ENCODE measurements at places on chromosomes 11 and 22.

DNA sequence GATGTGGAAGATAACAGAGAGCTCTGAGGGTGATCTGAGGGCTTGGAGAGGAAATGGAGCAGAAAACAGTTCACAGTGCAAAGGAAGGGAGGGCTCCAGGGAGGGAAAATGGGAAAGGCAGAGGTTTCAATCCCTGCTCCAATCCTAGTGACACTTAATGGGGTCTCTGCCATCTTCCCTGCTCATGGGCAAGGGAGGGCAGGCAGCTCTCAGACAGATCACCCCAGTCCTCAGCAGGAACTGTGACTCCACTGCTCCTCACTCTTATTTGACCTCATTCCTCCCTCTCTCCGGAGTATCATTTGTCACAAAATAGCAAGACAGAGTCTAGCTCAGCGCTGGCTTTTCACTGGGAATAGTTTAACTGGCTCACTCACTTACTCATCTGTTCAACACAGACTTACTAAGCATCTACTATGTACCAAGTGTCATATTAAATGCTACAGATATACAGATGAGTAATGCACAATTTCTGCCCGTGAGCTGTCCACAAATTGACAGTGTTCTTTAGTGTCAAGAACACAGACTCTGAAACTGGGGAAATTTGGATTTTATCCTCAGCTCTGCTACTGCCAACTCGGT lies 817.4 kb downstream of the OPCML start:
- DNase-seq = no peak

- DNase-seq = no peak
Measured at GRCh38 chr11:109707411-109707810, 285.4 kb downstream of the C11orf87 start.

DNA sequence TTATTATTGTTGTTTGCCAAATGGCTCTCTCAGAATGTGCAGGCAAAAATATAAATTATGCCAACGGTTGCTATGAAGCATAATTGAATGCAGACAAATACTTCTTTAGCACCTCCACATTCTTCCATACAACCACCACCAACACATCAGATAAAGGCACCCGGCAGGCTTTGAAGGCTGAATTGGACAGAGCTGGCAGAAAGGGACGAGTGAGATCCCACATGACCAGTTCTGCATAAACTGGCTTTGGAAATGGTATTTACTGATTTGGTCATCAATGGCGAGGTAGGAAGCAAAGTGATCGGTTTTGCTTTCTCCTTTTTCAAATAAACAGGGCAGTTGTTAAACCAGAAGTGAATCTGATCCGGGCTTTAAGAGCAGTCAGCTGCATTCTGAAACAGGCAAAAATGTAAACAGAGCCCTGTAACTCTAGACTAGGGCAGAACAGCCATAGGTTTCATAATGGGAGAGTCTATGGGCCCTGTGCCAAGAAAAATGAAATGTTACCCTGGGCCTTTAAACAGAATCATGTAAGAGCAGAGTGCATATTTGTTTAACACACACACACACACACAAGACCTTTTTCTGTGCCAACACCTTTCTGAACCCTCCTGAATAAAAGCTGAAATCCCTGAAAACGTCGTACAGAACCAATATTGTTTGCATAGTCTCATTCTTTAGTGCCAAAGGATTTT lies 97.7 kb downstream of the MPPED2 start:
- no peak for DNase-seq

GRCh38 chr11:131331546-131331945 lies 38.9 kb upstream of the NTM start:
- DNase-seq = no peak

GRCh38 chr11:115780646-115781362 lies 276.6 kb upstream of the CADM1 start:
- no peak for DNase-seq

DNA sequence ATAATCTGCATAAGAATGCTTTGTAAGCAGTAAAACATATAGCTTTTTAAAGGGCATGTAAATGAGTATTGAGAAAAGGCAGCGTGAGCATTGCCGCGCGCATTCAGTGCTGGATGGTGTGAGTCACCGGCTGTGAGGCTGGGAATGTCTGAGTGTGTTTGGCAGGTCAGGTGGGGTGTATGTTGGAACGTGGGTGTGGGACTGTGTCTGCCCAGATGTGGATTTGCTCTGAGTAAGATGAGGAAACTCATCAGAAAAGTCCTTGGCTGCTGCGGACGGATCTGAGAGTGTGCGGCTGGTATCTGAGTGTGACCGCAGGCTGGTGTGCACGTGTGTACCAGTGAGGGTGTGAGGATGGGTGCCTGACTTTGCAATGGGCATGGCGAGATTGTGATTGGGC lies 66.2 kb upstream of the NECTIN1 start:
- DNase-seq = no peak

- DNase-seq = no peak
Measured at GRCh38 chr22:27066856-27067255, 409.5 kb downstream of the MIAT start.

- DNase-seq = no peak
Measured at GRCh38 chr22:30191040-30191701, 55.4 kb downstream of the LIF start.

DNA sequence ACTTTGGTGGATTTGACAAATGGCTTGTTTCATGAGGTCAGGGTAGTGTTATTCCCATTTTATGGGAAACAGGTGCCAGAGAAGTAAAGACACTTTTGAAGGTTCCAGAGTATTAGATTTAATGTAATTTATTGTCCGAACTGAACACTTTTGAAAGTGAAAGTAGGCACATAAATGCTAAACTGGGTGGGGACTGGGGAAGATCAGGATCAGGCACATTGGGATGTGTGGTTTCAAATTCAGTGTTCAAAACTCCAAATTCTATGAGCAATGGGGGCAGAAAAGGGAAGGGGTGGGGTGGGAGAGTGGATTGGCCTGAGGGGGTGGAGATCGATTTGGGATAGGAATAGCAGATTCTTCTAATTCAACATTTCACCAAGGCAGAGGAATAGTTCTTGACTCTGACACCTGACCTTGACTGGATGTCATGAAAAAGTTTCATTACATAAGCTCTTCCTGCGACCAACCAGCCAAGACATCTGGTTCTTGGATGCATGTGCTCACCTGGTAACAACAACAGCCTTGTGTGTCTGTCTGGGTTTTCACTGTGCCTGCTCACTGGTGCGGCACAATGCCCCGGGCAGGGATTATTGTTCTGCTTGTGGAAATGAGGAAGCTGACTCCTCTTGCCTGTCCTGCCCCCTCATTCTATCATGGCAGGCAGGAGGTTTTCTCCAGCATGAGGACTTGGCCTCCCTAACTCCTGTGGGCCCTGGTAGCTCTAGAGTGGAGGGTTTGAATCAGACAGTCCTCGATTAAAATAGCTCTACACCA lies 10.8 kb downstream of the PPFIBP2 start:
- peak; percentile 37 for DNase-seq

DNA sequence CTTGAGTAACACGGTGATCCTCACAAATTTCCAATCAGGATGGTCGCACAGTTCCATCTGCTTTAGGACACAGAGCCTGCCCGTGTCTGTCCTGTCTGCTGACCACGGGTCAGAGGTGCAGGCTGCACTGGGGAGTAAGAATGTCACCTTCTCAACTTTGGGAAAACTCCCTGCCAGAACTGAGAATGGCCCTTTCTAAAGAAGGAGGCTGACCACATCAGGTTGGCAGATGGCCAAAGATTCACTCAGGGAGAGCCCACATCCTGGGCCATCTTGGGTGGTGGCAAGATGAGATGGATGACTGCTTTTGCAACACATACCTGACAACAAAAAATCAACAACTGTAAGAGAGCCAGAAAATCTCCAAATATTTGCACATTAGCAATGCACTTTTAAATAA lies 101.9 kb downstream of the IGLL1 start:
- DNase-seq = no peak

Data from GM06990 (cell line).